T-helper 17 cell (primary cell): ENCODE measurements at places on chromosomes 12 and 14.

- DNase-seq: no peak
These were observed 25.0 kb downstream of the GCH1 start for GRCh38 chr14:54877703-54878021.

DNA sequence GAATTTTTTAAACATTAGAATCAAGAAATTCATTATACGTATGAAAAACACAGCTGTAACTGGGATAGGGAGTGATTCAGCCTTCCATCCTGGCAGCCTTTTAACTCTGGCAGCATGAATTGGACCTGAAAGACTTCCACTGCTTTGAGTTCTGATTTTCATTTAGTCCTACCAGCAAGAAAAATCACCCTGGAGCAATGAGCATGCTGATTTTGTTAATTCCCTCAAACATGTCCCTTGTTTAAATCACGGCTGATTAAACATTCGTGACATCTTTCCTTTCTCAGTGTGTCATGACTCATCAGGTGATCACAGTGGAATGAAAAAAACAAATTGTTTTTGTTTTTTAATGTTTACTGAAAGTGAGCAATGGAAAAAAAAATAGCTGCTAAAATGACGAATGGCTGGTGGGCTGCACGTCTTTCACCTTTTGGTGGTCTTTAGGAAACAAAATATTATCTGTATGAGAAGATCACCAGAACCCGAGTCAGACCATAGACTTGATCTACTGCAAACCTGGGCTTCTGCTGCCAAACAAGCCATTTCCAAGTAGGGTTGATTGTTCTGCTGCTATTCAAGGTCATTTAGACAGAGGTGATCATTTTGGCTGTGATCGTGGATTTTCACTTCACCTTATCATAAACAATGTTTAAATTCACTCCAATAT lies 67.0 kb upstream of the CAND1 start:
- no peak for DNase-seq

DNA sequence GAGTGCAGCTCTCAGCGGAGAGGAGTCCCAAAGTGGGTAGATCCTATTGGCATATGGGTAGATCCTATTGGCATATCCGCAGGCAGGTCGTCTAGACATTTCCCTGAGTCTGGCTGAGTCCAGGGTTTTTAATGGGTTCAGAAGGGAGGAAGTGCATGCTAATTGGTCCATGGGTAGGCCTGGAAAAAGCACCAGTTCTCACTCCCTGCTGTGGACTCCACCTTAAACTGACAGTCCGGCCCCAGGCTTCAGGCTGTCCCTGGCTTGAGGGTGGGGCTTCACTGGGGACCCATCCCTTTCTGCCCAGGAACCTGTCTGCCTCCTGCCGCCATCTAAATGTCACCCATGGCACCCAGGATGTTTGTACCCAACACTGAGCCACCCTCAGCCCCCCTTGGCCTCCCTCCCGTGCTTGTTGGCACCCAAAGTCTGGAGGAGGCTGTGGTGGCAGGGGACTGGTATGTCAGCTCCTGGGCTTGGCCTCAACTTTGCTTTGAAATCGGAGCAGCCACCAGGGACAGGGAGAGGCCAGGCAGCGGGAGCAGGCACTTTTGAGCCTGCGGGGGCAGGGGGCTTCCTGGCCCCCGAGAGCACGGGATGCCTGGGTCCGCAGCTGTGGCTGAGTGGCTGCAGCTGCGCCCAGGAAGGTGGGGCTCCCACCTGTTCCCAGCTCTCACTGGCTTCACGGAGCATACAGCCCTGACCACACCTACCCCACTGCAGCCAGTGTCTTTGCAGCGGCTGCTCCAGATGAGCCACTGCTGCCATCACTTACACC lies 29.6 kb upstream of the YAF2 start:
- no peak for DNase-seq

- DNase-seq: peak; percentile 21
These were observed 1.0 kb downstream of the ITFG2 start for GRCh38 chr12:2813214-2814185.

DNA sequence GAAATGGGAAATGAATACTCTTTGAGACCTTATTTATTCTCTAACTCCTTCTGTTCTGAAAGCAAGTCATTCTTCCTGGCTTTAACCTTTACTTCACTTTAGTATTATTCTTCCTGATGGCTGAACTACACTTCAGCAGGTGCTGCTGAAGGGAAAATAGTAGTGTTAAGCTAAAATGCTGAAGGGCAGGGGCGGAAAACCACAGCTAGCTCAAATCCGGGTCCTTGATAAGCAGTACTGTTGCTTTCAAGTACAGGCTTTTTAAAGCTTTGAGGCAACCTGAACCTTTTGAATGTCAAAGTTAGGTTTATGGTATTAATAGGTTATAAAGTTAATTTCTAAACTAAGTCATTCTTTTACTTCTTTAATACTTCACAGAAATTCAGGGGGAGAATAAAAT lies 10.7 kb downstream of the CCDC196 start:
- no peak for DNase-seq

GRCh38 chr14:102097441-102098135 lies 10.7 kb upstream of the HSP90AA1 start:
- no peak for DNase-seq

DNA sequence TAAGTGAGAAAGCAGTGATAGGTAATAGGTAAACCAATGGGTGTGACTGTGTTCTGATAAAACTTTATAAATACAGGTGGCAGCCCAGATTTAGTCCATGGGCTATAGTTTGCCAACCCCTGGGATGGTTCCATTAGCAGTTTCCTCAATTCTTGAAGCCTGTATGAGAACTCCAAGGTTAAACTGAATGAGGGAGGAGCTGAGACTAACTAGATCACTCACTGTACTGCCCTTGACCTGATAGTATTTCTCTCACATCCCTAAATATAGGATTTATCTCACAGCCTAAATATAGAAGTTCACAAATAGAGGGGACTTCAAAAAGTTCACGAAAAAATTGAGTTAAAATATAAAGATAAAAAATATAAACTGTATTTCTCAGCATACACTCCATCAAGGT lies 439.6 kb upstream of the CCDC196 start:
- no peak for DNase-seq

DNA sequence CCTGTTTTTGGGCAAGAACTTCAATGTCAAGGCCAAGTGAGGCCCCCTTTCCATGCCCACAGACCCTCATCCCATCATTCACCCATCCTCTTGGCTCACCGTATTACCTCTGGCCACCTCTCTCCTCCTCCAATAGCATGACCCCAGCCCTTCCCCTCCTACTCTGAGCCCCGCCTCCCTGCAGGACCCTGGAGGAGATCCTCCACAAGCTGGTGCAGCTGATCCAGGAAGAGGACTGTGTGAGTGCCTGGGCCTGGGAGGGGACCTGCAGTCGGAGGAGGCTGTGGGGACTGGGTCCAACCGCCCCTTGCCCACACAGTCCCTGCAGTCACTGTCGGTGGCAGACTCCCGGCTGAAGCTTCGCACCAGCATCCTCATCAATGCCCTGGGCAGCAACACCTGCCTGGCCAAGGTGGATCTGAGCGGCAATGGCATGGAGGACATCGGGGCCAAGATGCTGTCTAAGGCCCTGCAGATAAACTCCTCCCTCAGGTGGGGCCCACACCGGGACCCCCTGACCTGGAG lies 7.2 kb downstream of the CARMIL3 start:
- DNase-seq: no peak

DNA sequence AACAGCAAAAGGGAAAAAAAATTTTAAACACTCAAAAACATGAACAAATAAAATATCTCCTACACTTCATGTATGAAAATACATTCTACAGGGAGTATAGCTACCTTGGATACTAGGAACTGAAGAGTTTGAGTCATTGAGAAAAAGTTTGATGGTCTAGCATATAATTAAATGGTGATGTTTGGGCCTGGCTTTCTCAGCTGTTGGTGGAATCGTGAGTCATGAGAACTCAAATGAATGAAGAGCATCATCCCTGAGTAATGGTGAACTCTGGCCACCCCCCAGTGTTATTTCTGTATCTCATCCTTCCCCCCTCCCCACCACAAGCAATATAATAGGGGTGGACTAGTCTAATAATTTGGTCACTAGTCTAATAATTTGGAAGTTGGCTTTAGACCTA lies 6.7 kb upstream of the SLC6A15 start:
- DNase-seq: no peak

DNA sequence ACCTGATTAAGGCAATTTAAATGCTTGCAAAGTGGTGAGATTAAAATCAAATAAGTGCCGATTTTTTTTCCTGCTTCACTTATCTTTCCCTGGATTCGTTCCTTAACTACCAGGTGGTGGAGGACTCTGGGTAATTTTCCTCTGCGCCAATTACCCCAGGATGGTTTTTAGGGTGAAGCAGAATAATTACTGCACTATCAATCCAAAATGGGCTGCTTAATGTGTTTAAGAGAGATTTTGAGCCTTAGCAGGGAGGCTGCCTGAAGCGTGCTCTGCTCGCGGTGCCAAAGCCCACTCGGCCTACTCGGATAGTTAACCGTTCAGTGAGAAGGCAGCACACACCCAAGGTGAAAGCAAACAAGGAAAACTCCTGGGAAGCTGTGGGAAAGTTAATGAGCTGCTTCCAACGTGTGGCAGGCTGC lies 274.9 kb upstream of the LMO3 start:
- no peak for DNase-seq

DNA sequence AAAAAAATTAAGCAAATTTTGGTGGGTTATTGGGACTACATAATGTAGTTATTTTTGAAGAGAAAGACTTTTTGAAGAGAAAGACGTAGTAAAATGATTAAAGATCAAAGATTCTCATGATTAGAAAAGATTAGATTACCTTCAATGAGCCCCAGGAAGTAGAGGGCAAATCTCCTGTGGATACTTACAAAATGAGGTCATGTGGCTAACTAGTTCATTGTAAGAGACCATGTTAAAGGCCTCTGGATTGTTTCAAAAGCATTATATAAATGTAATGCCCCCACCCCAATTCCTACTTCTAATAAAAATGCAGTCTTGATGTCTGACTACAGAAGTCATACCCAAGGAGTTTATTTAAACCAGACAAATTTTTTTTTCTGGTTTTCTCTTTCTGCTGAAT lies 93.3 kb downstream of the ERGIC2 start:
- DNase-seq: no peak

DNA sequence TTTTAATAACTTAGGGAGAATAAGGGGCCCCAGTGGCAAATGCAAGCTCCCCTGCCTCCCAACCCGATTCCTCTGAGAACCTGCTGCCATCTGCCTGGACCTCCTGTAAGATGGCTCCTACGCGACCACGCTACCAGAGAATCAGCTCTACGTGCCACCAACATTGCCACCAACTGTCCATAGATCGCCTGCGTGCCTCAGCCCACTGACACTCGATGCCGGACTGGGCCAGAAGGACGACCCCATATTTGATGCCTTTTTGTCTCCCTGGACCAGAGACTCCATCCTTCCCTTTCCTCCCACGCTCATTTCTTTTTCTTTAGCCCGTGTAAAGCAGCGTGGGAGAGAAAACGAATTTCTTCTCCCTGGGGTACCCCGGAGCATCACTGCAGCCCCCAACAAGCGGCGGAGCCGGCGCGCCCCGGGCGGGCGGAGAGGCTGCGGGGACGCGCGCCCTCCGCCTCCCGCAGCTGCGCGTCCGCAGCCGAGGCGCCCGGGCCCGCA lies 565 bp upstream of the KLHL42 start:
- DNase-seq: peak; percentile 4

- DNase-seq: no peak
These were observed 32.4 kb upstream of the TMX1 start for GRCh38 chr14:51207621-51208020.

DNA sequence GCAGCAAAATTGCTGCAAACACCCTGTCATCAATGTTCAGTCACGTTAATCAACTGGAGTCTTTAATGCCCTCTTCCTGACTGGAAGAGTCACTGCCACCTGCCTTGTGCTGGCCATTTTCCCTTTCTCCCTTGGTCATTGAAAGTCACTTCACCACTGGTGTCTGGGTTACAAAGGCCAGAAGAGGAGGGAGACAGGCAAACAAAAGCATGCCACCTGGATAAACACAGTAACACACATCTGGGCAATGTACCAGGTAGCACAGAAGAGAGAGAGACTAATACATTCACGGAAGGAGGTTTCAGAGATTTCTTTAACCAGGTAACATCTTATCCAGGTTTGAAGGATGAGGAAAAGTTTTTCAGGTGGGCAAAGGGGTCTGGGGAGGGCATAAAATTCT lies 32.7 kb downstream of the GPHB5 start:
- no peak for DNase-seq

GRCh38 chr12:64701283-64701682 lies 57.9 kb downstream of the GNS start:
- DNase-seq: no peak
